Melanocyte of skin (primary cell): ENCODE measurements at places on chromosomes 7 and 10. TPM values are rescaled to one million over a fixed set of nuclear protein-coding genes. Genes with fewer than 3 reads are reported as not detected.

SPDYE16 gene
- not detected in 2 replicates for total RNA-seq

ANAPC16 gene
- 37.2 and 53.1 TPM in 2 replicates for total RNA-seq

SPDYE2B gene
- not detected in 2 replicates for total RNA-seq

AKR1C4 gene
- not detected in 2 replicates for total RNA-seq

MPP7 gene
- 0.36 TPM in 1 of 2 replicates, not detected in the other for total RNA-seq

CUZD1 gene
- 0.15 and 0.33 TPM in 2 replicates for total RNA-seq

MMP21 gene
- total RNA-seq: not detected in 2 replicates

OR2A1 gene
- total RNA-seq: 0.34 TPM in 1 of 2 replicates, not detected in the other

R3HCC1L gene
- 19.3 and 21.4 TPM in 2 replicates for total RNA-seq

WDFY4 gene
- total RNA-seq: not detected in 2 replicates

TUBAL3 gene
- not detected in 2 replicates for total RNA-seq

PRKCQ gene
- under 0.01 TPM in 1 of 2 replicates, not detected in the other for total RNA-seq

EPO gene
- total RNA-seq: not detected in 2 replicates

MYO3A gene
- total RNA-seq: not detected in 2 replicates

BMPER gene
- 1.1 TPM in 1 of 2 replicates, not detected in the other for total RNA-seq

IL15RA gene
- under 0.01 and 1.1 TPM in 2 replicates for total RNA-seq

CYP3A7 gene
- not detected in 2 replicates for total RNA-seq
